ENCODE measurements at places on chromosomes 4 and X.
A peak's percentile ranks its signal among the peaks of the same experiment; 100 is the strongest.

DNA sequence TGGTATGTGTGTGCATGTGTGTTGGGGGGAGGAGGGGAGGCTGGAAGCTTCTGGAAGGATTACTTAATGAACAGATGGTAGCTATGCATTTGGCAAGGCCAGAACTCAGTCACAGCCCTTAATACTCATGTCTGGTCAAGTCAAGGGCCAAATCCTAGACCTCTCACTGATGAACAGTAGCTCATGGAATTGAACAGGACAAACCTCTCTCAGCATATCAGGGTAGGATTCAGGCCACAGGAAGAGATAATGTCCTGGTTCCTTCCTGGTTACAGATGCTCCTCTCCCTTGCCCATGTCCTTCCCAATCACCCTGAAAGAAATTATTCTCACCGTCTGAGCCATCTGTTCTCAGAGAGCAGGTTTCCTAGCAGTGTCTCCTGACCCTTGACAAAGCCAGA, 165.7 kb downstream of the SOWAHB start:
- DNase-seq, result no peak

DNA sequence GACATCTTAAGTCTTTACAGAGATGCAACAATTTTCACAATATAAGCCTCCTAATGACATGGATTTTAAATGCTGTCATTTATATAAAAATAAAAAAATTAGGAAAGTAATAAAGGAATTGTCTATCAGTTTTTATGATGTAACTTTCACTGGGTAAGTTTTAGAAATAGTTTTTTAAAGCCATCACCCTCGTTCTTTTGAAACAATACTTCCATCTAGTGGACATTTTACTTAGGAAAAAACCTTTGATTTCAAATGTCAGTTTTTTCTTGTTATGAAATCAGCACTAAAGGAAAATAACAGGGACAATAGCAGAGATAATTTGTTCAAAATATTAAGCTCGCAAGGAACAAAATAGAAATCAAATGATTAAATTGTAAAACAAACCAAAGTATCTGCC, 24.3 kb upstream of the NDNF start:
- peak; percentile 5 for DNase-seq

DNA sequence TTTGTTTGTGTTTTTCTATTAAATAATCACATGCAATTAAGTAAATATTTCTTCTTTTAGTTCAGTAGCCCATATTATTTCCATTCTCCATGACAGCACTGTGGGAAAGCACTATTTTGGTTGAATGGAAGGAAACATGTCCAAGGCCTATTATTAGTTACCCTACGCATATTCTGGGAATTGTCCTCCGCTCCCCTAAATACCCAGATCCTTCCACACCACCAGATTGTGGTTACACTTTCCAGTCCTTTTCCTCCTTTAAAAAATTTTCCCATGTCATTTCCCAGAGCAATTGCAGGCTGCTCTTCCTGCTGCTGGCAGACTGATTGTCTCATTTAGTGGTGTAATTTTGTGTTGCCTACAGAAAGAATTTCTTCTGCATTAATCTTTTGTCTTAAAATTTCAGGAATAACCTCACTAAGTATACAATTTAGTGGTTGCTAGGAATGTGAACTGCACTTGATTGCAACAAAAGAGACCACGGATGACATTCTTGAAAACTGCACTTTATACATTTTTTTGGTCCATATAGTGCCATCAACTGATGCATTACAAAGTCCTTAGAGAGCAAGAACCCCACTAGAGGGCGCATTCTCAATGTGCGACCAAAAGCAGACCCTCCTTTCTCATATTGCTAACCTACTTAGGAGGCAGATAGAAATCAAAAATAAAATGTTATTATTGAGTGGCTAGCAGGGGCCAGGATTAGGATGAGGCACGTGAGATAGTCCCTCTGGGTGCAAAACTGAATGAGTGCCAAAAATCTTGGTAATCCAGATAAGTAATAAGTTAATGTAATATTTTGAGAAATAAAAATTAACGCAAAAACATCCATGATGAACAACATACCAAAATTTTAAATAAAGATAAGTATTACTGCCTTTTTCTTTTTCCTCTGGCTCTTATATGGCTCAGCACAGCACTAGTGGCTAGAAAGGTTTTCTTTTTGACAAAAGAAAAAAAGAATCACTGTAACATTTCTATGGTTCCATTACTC, 98.8 kb upstream of the IQCM start:
- peak; percentile 31 for DNase-seq

DNA sequence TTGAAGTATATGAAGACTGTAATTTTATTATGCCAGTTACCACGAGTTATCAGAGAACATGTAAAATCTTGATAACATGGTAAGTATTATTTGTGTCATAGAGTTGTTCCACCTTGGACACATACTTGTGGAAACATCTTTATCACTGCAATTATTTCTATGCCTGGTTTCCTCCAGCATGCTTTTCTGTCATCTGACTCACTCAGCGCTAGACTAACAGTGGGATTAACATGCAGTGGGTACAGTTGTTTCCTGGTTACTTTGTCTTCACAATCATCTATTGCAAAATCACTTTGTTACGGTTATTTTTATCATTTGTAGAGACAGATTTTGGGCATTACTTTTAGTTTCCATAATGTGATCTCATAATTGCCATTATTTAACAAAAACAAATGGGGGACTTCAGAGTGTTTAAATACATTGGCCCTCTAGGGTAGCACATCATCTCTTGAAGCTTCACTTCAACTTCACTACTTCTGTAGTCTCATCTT, at the start of gene STATH:
STATH (plus strand) TSS at position 441 of the 491 bp plus-strand sequence. CDS start 2,472 bp downstream, outside the sequence.
- DNase-seq, result no peak

DNA sequence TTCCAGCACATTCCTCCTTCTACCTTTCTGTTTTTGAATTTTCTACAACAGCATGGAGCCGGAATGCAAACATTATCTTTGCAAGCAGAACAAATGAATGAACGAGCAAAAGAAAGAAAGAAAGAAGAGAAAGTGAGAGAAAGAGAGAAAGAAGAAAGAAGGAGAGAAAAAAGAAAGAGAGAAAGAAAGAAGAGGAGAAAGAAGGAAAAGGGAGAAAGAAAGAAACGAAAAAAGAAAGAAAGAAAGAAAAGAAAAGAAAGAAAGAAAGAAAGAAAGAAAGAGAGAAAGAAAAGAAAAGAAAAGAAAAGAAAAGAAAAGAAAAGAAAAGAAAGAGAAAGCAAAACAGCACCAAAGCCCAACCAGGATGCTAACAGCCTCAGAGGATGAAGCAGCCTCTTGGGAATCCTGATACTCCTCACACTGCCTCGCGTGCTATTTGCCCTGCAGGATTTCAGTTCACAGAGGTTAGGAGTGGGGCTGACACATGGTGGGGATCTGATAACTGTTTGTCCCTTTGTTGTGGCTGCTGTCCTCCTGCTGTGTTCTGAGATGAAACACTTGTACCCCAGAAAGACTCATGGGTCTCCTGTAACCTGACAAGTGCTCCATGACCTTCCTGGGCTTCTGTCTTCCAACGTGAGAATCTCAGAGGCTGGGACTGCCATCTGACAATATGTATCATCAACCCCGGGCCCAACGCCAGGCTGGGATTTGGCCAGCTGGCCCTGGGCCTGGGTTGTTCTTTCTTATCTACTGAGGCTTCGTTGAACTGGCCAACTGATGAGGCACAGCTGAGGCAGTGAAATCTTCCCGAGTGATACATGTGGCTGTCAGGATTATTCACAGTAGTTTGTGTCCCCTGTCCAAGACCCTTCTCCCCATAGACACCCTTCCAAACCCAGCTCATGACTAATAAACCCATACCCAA, 61.0 kb downstream of the SEPSECS start:
- DNase-seq, result peak; percentile 86

- DNase-seq, result no peak
Measured at GRCh38 chr4:87716371-87717265, 66.5 kb downstream of the DMP1 start.

DNA sequence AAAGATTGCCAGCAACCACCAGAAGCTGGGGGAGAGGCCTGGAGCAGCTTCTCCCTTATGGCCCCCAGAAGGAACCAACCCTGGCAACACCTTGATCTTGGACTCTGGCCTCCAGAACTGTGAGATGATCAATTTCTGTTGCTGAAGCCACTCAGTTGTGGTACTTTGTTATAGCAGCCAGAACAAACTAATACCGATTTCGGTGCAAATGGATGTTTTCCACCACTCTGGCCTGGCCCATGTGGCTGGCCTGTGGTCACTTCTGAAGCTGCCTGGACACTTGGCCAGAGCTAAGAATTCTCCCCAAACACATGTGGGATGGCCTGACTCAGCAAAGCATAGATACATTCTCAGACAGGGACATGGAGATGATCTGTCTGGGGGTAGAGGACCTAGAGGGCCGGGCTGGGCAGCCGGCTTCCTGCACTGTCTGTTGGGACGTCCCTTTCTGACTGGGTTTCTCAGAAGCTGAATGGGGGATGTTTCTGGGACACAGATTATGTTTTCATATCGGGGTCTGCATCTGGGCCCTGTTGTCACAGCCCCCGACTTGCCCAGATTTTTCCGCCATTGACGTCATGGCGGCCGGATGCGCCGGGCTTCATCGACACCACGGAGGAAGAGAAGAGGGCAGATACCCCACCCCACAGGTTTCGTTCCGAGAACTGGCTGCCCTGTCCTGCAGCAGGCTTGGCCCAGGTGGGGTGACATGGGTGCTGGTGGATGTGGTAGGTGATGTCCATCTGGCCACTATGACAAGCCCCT, 4.1 kb downstream of the FOXP3 start:
- no peak for DNase-seq

GRCh38 chrX:134664202-134664601, 5.9 kb upstream of the PLAC1 start:
- DNase-seq, result no peak

DNA sequence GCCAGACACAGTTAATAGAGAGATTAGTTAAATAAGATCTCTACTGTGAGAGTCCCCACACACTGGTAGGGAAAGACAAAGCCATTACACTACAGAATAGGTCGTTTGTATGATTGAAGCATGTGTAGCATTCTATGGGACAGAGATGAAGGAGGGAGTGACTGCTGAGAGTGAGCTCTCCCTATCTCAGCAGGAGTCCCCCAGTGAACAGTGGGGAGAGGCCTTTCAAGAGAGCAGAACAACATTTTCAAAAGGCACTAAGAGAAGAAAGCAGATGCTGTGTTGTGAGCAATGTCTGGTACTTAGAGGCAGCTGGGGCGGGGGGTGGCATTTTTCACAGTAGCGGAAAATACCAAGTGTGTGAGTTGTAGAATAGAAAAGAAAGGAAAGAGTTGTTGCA, 413.6 kb downstream of the AFF2 start:
- DNase-seq, result no peak

GRCh38 chr4:14810568-14810967, 191.7 kb upstream of the CPEB2 start:
- DNase-seq, result no peak

DNA sequence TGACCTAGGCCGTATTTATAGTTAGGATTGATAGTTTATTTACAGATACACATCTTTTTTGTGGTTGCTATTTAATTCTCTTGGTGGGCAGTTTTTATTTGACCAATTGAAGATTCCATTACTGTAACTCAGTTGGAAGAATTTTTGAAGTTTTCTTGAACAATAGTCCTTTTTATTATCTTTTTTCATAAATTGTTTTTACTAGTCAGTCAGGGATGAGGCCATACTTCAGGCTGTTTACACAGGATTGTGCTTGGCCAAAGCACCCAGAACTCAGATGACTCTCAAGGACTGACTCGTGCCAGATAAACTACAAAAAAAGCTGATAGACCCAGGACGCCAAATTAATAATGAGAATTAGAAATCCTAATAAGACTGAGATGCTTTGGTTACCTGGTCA, 7.0 kb downstream of the HERC3 start:
- no peak for DNase-seq

GRCh38 chrX:68894513-68895340, 65.9 kb downstream of the EFNB1 start:
- peak; percentile 75 for DNase-seq

DNA sequence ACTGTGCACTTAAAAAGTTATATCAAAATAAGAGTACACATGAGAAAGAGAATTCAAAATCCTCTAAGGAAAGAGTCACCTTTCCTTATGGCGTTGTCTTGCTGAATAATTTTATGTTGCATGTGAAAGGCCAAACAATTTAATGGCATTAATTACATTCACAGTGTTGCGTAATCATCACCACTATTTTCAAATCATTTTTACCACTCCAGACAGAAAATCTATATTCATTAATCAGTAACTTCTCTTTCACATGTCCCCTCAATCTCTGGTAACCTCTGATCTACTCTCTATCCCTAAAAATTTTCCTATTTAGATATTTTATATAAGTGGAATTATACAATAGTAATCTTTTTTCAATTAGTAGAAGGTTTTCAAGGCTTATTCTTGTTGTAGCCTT, 283.0 kb downstream of the CXXC4 start:
- DNase-seq, result no peak

- DNase-seq, result no peak
Measured at GRCh38 chrX:140701480-140701879, 8.1 kb upstream of the LINC00632 start.

DNA sequence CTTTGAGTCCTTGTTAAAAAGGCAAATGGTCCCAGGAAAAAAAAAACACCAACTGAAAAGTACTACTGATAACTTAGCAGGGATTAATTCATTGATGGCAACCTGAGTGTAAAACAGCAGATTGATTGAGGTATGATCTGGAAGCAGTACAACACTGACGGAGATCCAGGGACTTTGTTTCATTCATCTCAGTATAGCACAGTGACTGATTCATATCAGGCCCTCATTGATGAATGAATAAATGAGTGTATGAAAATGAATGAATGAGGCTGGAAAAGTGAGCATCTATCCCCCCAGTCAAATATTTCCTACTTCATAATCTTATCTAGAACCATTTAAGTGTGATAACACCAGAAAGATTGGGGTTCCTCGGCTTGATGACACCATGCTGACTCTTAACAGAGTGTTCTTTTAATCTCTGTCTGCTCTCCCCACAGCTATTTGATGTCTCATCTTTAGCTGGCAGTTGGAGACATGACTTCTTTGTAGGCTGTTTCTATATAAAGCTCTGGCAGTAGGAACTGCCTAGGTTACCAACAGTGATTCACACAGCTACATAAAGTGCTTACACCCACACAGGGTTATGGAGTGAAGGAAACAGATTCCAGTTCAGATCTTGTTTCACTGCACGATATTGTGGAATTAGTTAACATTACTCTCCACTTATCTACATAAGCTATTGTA, 18.6 kb upstream of the RNF128 start:
- DNase-seq, result no peak

- DNase-seq, result no peak
Measured at GRCh38 chr4:25258980-25259578, 25.2 kb downstream of the PI4K2B start.

DNA sequence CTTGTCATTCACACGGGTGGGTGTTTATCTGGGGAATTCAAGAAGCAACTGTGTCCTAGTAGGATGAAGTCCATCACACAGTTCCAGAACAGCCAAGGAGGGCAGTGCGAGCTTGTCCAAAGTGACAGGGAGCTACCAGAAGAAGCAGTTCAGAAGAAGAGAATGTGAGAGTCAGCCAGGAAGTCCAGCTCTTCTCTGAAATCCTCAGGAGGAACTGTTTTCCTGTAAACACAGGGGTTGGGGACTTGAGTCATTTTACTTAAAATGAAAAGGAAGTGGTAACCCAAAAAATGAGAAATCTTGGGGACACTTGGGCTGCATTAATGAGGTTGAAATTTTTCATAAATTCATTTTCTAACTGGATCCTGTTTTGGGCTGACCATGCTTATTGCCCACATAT, 8.2 kb upstream of the TLR10 start:
- DNase-seq, result no peak

All from NCI-H1092 treated with DMSO at 0.1 percent for 48 hours (cell line).